ENCODE measurements at places on chromosomes 2 and 18.

GRCh38 chr2:150140777-150141176 is 346.7 kb downstream of the RND3 start:
- DNase-seq, result no peak

- DNase-seq, result no peak
These were observed 70.3 kb upstream of the CWC22 start for GRCh38 chr2:180077295-180077906.

DNA sequence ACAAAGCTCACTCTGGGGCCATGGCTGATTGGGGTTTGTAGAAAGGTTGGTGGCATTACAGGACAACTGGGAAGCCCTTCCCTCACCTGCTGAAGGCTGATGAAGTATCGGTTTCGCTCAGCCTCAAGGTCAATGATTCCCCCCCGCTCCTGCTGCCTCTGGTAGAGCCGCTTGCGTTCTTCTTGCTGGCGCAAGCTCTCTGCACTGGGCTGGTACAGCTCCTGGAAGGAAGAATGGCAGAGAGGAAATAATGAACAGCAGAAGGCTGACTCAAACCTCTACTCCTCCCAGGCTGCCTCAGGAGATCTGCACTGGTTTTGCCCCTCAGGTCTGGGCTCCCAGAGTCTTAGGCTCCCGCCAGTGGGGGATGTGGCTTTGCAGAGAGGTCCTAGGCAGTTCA is 5.2 kb downstream of the BCS1L start:
- DNase-seq, result no peak

DNA sequence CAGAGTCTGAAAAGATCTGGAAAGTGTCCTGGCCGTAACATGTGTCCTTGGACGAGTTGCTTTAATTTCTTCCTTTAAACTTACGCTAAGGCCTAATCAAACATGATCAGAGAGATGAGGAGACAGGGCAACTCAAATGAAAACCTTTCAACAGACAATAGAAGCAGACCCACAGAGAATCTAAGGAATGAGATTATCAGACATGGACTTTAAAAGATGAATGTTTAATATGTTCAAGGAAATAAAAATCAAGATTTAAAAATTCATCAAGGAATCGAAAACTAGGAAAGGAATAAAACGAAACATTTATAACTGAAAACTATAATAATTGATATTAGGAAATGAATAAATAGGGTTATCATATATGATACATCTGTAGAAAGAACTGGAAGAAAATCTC is 55.1 kb downstream of the RAB31 start:
- no peak for DNase-seq

DNA sequence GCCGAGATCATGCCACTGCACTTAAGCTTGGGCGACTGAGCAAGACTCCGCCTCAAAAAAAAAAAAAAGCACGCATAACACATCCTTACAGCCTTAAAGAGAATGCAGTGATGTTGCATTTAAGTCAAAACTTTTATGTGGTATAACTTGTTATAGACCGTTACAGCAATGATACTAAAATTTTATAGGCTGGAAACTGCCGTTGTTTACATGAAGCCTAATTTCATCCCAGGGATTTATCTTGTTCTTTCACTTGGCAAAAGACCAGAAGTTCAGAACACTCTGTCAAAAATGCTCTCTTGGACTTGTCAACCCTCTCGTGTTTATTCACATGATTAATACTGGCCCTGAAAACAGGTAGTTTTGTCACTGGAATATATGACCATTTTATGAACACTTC is 7.4 kb downstream of the GNAL start:
- no peak for DNase-seq
